GM04504 (cell line): ENCODE measurements at places on chromosomes 12 and 14.
A peak's percentile ranks its signal among the peaks of the same experiment; 100 is the strongest.

GRCh38 chr14:81400852-81401251 lies 728 bp upstream of the STON2 start:
- DNase-seq = peak; percentile 98

GRCh38 chr12:14607568-14607967 lies 39.9 kb upstream of the PLBD1 start:
- DNase-seq = no peak

DNA sequence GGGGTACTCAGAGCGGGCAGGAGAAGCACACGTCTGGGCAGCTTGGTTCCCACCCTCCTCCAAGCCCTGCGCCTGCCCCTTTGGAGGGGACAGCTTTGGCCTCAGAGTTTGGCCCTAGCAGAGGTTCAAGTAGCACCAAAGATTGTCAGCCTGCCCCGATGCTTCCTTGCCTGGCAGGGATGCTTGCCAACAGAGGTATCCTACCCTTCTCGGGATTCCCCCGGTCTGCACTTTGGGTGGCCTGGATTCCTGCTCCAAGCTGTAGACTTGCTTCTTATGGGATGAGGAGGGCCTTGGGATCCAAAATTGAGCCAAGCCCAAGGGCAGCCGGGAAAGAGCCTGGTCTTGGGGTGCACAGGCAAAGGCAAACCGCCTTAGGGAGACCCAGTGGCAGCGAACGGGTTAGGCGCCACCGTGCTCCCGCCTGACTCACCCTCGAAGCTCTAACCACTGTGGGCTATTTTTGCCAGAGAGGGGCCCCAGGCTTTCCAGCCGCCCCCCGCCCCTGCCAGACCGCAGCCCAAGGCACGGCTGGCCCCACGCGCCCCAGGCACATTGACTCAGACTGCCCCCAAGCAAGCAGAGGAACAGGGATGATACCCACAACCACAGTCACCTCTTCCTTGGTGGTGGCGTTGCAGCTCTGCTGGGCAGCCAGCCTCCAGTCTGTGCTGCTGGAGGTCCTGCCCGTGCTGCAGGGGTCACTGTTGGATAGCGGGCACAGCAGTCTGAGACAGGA lies 847 bp upstream of the WNT10B start:
- DNase-seq = no peak

- no peak for DNase-seq
Observed at GRCh38 chr14:65424531-65424930, 12.0 kb downstream of the FUT8 start.

DNA sequence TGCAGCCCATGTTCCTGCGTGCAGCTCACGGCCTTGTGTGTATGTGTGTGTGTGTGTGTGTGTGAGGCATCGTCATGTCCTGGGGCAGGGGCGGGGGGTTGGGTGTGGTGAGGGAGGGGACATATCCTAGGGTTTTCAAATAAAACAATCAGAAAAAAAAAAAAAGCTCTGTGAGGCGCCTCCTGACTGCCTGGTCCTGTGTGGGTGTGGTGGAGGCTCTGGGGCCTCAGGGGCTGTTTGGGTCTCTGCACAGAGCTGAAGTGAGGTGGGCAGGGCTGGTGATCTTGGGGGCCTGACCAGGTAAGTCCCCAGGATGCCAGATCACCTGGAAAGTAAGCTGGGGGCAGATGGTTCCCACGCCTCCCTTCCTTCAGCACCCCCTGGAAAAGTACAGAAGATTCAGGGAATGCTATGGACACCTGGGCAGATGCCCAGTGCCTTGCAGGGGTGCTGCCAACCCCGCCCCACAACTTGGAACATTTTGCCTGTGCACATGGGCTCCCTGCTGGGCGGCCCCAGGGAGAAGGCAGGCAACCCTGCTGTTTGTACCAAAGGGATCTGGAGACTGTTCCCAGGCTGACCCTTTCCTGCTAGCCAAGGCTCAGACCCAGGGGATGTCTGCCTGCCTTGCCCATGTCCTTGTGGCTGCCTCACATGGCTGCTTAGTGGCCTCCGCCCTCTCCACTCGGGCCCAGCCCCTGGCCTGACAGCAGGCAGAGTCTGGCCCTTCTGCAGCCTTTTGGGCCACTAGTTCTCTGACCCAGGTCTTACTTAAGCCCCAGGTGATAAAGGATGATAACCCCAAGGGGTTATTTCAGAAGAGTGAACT lies 28.8 kb downstream of the CLSTN3 start:
- DNase-seq = no peak

DNA sequence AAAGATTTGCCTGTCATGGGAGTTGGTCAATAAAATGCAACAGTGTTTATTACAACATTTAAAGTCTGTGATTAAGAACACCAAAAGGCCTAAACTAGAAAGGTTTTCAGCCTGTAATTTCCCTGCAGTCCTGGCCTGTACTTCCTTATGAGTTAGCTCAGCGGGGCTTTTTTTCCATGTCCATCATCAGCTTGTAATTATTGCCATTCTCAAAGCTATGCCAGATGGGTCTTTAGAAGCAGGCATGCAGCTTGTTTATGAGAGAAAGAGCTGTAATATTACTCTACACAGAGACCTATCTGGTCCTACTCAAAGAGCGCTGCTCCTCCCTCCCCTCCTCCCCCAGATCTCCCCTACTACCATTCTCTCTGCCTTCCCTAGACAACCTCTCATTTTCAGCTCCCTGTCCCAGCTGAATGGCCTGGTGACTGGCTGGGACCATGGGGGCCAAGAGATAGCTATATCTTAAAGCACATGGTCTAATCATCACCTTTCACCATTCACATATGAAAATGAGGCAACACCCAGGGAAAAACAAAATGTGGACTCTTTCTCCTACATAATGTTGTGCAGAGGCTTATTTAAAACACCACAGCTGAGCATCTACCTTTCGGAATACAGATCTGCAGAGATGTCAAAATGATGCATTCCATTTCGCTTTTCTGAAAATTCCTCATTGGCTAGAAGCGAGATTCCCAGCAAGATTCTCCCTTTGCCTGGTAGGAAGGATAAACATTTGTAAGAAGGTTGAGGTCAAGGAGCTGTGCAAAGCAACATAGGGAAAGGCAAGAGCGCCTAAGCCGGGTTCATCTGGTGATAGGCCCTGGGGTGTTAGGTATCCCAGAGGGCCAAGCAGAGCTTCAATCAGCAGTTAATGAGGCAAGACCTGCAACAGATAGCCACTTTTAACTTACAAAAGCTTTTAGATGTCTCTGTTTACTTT lies 209.7 kb upstream of the CDKN3 start:
- DNase-seq = no peak

DNA sequence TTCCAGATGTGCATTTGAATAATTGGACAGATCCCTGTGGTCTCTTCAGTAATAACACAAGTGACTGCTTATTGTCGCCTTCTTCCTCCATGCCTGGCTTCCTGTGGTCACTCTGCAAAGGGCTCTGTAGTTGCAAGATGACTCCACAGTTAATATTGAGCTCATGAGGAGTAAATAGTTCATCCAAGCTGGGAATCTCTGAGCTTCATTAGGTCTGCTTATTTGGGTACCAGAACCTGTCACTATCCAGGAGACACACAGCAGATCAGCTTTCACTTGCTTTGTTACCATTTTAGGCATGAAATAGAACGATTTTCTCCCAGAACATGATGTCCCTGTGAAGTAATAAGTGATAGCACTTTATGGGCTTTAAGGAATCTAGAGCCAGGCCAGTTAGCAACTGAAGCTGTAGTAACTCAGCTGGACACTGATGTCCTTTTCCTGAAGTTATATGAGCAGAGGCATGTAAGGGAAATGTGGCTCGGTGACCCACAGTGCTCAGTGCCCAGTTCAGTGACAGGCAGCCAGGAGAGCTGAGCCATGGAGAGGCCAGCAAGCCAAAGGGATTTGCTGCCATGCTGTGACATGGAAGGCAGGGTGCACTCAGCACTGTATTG lies 50.1 kb downstream of the CRADD start:
- DNase-seq = no peak

DNA sequence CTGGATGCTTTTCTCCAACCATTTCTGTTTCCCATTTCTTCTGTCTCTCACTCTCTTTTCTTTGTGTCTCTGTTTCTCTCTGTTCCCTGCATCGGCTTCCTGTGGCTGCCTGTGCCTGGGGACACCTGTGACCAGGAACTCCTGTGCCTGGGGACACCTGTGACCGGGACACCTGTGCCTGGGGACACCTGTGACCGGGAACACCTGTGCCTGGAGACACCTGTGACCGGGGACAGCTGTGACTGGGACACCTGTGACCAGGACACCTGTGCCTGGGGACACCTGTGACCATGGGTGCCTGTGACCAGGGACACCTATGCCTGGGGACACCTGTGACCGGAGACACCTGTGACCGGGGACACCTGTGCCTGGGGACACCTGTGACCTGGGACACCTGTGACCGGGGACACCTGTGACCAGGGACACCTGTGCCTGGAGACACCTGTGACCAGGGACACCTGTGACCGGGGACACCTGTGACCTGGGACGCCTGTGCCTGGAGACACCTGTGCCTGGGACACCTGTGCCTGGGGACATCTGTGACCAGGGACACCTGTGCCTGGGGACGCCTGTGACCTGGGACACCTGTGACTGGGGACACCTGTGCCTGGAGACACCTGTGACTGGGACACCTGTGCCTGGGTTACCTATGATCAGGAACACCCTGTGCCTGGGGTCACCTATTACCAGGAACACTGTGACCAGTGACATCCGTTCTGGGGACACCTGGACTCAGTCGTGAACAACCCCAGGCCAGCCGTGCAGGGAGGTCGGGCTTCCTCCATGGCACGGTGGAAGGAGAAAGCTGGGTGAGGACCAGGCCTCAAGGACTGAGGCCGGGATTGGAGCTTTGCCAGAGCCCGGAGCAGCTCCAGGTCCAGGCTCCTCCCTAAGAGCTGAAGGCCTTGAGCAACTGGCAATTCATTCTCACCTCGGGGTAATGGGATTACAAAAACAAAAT lies 23.4 kb upstream of the FBRSL1 start:
- no peak for DNase-seq

- DNase-seq = no peak
Observed at GRCh38 chr14:25484235-25484634, 434.3 kb upstream of the STXBP6 start.

GRCh38 chr14:63933110-63933509 lies 80.3 kb downstream of the SYNE2 start:
- no peak for DNase-seq

DNA sequence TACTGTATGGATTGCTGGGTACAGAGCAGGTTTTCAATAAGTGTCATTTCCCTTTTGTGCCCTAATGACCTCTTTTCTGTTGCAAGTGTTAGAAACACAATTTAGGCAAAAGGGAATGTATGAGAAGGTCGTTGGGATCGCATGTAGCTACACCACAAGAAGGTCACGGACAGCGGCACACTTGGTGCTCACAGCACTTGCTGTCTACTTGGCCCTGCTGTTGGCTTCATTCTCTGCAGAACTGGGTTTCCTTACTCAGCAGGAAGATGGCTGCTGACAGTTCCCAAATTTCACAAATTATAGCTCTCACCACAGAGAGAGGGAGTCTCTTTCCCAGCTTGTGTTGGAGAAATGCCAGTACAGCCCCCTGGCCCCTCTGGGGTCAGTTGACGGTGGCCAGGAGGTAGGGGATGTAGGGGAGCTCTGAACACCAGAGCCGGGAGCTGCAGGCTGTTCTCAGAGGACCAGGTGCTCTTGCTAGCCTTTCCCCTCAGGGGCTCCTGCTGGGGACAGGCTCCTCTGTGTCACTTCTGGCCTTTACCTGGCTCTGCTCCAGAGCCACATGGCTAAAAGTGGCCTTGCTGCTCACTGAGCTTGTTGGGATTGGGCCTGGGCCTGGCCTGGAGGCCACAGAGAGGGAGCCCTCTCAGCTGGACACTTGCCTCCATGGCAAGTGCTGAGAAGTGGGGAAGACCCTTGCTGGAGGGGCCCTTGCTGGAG lies 50.9 kb upstream of the BCL7A start:
- no peak for DNase-seq

GRCh38 chr12:101619858-101620761 lies 25.3 kb downstream of the MYBPC1 start:
- no peak for DNase-seq

DNA sequence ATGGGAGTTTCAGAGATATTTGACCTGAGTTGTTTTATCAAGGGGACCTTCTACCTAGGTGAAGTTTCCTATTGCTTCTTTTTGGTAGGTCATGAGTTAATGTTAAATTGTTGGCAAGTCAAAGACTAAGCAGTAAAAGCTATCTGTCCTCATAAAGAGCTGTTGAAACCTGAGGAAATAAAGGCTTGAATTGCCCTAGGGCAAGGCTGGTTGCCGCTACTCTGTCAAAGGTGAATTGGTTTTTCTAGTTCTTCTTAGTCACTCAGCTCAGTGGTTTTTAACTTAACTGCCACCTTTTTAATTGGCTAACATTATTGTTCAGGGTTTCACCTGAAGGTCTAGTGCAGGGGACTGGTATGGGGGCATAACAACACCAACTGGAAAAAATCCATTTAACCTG lies 441.6 kb upstream of the FBXO33 start:
- DNase-seq = no peak

- DNase-seq = no peak
Observed at GRCh38 chr12:25332143-25332542, 81.4 kb upstream of the KRAS start.

GRCh38 chr12:15280930-15281329 lies 41.4 kb upstream of the PTPRO start:
- DNase-seq = no peak

DNA sequence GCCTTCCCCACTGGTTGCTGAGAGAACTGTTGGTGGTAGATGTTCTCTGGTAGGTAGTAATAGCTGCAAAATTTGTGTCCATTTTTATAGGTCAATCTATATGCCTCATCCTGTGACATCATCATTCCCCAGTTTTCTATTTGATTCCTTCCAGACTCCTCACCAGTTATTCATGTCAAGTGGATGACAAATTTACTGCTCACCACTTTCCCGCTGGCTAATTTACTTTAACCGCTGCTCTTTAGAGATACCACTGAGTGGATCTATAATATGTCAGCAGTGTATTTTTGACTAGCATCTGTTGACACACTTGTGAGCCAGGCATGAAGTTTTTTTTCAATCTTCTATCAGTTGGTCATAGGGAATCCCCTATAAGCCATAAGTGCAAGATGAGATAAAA lies 24.6 kb downstream of the GPR65 start:
- no peak for DNase-seq

- DNase-seq = no peak
Observed at GRCh38 chr14:54711812-54712464, 145.0 kb downstream of the SAMD4A start.

GRCh38 chr12:115960-116915 lies 49.7 kb downstream of the IQSEC3 start:
- DNase-seq = no peak

DNA sequence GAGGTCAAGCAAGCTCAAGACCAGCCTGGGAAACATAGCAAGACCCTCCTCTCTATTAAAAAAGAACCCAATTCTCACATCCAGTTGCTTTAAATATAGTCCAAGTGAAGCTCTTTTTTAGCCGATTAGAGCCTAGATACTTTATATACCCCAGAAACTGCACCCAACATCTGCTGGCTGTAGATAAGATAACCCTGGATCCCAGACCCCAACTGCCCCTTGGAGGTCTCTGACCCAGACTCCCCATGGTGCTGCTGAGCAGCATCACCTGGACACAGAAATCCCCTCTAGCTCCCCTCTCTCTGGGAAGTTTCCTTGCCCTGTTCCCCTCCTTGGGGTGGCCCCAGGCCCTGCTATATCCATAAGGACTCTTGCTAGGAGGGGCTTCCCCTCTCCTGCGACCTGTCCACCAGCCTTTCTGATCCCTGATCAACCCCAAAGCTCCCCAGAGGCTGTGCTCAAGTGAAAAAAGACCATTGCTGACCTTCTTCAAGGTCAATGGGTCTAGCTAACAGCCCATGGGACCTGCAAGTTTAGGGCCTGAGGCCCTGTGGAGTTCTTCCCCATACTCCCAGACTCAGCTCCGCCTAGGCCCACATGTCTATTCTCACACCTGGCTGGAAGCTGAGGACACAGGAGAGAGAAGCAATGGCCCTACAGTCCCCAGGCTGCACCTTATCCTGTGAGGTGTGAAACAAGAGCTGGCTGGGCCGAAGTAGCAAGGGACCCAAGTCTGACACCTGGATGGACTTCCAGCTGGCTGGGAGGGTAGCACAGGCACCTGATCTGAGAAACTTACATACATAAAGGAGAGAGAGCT lies 56.2 kb downstream of the ARL6IP4 start:
- no peak for DNase-seq
